GDM1 (cell line): ENCODE measurements at places on chromosomes 1 and 21.

GRCh38 chr1:153251988-153252387 lies 7.5 kb upstream of the LORICRIN start:
- no peak for DNase-seq

- DNase-seq, result peak; percentile 15
Observed at GRCh38 chr1:244102468-244102867, 51.4 kb downstream of the ZBTB18 start.

DNA sequence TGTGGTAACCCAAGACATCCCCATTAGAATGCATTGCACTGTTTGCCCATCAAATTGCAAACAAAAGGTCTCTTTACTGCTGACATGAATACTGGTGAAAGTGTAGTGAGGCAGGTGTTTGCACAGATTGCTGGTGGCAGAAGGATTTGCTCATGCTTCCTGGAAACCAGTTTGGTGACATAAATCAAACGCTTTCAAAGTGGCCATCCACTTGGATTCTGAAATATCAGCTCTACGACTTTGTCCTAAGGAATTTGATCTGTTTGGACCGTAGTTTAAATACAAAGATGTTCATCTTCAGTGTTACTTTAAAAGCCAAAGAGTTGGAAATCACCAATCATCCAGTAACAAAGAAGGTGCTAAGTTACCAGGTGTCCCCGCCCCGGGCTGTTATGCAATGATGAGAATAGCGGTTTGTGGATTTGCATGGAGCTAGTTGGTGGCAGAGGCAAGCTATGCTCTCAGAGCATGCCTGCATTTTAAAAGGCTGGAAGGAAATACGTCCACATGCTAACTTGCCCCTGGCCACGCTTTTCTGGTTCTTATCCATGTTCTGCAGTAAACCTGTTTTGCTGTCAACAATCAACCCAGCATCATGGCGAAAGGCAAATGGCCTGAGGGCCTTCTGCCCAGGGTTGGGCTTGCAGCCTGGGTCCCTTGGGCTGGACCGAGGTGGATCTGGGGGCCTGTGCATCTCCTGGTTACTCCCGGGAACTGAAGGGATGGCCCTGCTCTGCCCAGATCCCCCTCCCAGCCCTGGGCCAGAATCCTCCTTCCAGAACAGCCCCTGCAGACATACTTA lies 49.2 kb downstream of the UMODL1 start:
- no peak for DNase-seq

DNA sequence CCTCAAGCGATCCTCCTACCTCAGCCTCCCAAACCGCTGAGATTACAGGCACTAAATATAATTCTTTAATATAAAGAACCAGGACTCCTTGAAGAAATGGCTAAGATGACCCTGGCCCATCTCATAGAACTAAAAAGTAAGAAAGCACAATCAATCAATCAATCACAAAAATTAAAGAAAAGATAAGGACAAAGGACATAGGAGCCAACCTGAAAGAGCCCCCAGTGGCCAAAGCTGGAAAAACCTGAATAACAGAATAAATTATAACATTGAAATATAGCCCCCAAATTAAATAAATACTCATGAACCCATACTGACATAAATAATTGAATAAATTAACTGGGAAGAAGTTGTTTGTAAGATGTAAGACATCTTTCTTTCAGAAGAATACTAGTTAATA lies 8.9 kb downstream of the NUP210L start:
- no peak for DNase-seq

GRCh38 chr1:211525101-211525676 lies 33.2 kb upstream of the RD3 start:
- DNase-seq, result no peak

DNA sequence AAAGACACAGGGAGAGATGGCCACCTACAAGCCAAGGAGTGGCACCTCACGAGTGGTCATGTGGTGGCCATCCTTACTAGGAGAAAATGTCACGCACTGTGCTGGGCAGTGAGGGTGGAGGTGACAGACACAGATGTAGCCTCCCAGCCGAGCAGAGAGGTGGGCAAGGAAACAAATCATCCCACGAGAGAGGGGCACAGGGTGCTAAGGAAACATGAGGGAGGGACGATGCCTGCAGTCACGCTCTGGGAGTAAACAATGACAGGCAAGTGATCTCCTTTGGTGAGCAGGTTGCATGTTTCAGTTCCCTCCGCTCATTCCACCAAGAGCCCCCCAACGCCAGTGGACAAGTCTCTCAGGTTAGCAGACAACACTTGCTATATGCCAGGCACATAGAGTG lies 65.8 kb downstream of the CD247 start:
- DNase-seq, result no peak

DNA sequence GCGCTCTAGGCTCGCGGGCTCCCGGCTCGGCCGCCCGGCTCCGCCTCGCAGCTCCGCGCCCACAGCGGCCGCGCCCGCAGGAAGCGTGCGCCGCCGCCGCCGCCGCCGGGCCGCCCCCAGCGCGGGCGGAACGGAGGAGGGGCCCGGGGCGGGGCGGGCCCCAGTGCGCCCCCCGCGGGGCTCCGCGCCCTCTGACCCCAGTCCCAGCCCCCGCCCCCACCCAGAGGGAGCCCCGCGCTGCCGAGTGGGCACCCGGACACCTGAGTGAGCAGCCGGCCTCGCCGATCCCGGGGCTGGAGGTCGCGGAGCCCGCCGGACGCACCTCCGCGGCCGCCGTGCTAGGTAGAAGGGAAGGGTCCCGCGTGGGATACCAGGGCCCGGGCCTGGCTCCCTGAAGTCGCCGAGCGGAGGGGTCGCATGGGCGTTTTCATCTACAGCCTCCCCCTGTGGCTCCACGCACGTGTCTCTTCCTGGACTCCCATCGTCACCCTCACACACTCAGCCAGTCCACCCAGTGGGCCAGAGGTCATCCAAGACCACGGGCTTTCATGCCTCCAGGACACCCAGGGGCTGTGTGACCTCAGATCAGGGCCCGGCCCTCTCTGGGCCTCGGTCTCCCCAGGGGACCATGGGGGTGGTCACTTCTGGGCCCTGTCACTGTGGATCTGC lies at the start of gene SDC3:
Gene SDC3 (minus strand): TSS at position 63 of the 669 bp plus-strand sequence. CDS start 172 bp downstream, outside the sequence.
- DNase-seq, result no peak

DNA sequence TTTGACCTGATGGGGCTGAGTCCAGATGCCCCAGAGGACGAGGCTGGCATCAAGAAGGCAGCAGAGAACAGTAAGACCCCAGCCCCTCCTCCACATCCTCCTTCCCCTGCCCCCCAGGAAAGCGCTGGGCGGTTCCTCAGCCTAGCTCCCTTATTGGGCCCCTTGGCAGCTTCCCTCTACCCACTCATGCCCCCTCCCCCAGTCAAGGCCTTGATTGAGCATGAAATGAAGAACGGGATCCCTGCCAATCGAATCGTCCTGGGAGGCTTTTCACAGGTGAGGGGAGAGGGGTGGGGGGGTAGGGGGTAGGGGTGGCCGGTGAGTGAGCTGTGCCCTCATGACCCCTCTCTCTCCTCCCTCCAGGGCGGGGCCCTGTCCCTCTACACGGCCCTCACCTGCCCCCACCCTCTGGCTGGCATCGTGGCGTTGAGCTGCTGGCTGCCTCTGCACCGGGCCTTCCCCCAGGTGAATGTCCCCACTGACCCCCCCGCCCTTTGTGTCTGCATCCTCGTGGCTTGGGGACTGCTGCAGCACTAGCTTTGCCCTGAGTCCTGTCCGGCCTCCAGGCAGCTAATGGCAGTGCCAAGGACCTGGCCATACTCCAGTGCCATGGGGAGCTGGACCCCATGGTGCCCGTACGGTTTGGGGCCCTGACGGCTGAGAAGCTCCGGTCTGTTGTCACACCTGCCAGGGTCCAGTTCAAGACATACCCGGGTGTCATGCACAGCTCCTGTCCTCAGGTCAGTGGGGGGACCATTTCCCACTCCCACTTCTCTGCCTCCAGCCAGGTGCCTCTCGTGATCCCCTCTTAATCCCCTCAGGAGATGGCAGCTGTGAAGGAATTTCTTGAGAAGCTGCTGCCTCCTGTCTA lies 3.2 kb downstream of the LYPLA2 start:
- no peak for DNase-seq

GRCh38 chr1:246329900-246330299 lies 177.2 kb downstream of the SMYD3 start:
- DNase-seq, result no peak

- no peak for DNase-seq
Observed at GRCh38 chr1:17673329-17674072, 81.6 kb upstream of the ACTL8 start.

DNA sequence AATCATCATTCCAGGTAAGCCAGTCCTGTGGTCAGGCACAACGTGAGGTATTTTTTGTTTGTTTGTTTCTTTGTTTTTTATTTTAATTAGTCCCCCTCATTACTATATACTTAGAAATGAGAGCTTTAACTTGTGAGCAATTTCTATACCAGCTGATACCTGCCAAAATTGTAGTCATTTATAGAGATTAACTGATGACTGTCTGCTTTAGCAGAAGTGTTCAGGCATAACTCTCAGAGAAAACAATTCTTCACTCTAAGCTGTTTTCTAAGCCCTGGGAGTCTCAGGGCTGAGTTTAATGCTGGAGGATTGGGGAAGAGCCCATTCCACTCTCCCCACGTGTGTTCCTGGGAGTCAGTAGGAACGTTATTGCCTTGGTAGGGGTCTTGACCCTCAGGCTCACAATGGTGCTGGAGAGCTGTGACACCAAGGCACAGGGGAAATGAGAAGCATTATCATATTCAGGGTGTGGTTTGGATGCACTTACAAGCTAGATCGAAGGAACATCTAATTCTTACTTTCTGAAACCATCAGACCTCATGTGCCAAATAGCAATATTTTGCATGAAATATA lies 168.2 kb downstream of the CLIC6 start:
- no peak for DNase-seq

DNA sequence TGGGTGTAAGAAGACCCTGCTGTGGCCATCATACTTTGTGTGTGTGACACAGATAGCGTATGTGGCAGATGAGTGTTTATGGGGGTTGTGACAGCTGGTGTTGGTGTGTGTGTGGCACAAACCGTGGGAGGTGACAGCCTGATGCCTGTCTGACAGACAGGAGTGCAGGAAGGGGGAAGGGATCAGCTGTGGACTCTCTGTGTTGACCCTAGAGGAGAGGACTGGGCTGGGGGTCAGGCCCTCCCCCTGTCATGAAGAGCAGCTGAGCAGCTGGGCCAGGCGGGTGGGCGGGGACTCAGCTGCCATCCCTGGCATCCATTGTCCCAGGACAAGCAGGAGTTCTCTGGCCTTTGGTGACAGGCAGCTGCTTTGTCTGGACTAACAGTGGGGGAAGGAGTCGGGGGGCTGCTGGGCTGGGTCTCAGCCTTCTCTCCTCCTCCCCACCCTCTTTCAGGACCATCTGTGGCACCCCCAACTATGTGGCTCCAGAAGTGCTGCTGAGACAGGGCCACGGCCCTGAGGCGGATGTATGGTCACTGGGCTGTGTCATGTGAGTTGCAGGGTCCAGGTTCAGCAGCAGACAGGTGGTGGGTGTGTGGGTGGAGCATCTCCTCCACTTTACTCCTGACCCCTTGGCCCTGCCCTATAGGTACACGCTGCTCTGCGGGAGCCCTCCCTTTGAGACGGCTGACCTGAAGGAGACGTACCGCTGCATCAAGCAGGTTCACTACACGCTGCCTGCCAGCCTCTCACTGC lies 2.3 kb downstream of the PLK3 start:
- no peak for DNase-seq
